Mucosa of gallbladder (tissue), 1 donor: ENCODE measurements at places on chromosomes 16 and 17.

DNA sequence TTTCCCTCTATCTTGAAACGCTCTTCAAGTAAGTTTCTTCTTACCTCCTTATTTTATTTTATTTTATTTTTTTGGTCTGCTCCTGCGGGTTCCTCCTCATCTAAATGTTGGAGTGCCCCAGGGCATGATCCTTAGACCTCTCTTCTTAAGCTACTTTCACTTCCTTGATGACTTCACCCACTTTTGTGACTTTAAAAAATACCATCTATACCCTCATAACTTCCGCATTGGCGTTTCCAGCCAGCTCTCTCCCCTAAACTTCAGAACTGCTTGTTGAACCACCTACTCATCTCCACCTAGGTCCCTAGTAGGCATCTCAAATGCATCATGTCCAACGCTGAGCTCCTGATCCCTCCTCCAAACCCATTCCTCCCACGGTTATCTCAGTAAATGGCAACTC lies 51.4 kb upstream of the NFAT5 start:
- no peak for DNase-seq

GRCh38 chr16:57614944-57615343 lies 13.5 kb upstream of the ADGRG1 start:
- no peak for DNase-seq

DNA sequence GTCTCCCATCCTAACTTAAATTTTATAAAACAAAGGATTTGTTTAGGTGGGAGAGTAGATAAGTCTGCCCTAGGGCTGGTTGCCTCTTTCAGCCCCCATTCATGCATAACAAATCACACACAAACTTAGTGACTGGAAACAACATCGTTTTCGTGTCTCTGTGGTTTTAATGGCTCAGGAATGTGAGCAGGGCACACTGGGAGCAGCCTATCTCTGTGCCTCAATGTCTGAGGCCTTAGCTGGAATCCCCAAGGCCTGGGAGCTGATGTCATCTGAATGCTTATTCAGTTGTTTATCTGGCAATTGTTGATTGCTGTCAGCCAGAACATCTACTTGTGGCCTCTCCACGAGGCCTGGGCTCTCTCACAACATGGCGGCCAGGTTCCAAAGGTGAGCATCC lies 101.9 kb upstream of the HSBP1 start:
- DNase-seq, result no peak

GRCh38 chr16:9372934-9373890 lies 281.8 kb downstream of the HAPSTR1 start:
- DNase-seq, result no peak

DNA sequence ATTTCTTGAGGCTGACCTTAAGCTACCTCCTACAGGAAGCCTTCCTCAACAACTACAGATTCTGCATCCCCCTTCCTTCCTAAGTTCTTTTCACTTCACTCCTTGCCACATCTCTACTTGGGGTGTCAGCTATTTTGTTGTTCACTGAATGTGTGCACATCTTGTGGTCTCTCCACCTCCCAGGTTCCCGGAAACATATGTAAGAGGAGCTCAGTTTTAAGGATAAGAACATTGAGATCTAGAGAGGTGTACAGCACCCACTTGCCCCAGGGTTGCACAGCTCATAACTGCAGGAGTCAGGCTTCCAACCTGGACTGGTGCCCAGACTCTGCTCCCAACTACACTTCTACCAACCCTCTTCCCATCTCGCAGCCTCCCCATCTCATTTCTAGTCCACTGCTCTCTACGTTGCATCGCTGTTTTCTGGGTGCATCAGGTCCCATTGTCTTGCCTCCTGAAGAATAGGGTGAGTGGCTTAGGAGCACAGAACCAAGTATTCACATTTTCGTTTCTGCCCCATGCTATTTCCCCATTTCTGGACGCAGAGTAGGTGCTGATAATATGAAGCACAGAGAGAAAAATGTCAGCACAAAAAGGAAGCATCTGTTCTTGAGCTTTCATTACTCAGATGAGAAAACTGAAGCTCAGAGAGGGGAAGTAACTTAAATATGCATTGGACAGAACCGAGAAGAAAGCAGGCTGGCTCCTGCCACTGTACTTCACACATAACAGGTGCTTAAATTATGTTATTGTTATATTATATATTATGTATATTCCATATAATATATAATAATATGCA lies 292.0 kb upstream of the CCL2 start:
- DNase-seq, result no peak

DNA sequence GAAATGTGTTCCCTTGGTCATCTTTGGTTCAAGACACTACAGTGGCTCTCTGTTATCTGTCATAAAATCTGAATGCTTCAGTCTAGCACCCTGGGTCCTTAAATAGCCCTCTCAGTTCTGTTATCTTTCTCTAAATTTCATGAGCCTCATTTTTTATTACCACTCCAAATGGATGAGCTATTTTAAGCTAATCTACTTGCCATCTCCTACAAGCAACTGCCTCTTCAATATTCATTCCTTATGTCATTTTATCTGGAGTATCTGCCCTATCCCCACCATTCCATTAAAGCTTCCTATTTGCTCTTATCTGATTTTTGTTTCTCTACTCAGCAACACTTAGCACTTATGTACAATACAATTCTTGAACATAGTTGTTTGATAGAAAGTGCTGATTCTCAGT lies 28.0 kb upstream of the EVI2A start:
- DNase-seq, result no peak

DNA sequence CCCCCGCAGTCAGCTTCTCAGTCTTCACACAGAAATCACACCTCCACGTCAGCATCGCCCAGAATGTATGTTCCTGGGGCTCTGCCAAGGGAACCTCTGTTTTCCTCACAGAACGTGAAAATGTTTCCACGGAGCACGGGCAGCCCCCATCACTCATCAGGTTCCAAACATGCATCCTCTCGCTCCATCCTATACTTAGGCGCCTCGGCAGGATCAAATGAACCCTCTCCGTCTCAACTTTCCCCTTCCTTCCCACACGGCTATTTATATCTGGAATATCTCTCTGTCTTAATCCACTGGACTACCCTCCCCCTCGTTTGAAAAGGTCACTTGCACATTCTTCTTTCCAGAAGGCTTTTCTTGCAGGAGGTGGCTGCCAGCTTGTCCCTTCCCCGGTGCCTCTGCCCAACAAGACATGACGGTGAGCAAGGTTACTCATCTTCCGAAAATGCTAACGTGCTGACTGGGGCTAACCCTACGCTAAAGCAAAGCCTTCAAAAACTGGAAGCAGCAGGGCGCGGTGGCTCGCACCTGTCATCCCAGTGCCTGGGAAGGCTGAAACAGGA lies 21.6 kb downstream of the NXN start:
- DNase-seq, result no peak

- no peak for DNase-seq
Observed at GRCh38 chr17:56641894-56642293, 48.4 kb downstream of the NOG start.

DNA sequence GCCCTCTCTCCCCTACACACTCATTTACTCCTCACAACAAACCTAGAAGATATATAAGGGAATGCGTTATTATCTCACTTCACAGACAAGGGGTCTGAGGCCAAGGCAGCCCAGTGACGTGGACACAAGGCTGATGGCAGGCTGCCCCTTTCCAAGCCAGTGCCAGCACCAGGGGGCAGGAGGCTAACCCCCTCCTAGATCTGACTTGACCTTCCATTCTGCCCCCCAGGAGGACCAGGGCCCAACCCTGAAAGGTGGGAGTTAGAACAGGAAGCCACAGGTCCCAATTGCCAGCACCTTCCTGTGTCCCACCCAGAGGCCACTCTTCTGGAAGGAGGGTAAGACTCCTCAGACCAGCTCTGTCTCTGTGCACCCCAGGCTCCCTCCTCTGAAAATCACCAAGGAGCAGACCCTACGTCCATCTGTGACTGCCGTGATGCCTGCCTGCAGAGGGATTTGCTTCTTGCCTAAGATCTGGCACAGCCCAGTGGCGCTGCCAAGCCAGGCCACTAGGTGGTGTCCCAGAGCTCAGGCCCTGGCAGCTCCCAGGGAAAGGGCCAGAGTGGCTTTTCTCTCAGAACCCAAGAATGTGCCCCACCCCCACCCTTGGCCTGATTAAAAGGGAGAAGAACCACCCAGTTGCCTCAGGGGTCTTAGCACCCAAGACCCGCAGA lies 42.4 kb upstream of the MRPS23 start:
- DNase-seq, result peak; percentile 91

DNA sequence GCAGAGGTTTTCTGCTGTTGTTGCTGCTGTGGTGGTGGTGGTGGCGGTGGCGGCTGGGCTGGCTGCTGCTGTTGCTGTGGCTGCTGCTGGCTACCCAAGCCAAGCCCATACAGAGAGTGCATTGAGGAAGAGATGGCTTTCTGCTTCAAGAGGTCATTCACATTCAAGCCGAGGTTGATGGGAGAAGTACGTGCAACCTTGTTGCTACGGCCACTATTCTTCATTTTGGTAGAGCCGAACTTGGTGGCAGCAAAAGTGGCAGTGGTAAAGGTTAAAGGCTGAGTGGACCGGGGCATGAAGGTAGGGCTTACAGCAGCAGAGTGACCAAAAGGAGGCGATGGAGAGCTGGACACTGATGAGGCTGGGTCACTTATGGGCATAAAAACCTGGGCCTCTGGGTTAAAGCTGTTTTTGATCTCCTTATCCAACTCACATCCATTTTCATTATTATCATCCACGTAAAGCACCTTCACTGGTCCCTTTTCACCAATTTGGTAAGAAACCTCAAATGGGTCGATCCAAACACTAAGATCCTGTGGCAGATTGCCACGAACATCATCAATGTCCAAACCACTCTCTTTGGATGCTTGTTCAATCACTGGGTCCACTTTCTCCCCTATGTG lies 2.8 kb downstream of the TOB1 start:
- DNase-seq, result peak; percentile 54

DNA sequence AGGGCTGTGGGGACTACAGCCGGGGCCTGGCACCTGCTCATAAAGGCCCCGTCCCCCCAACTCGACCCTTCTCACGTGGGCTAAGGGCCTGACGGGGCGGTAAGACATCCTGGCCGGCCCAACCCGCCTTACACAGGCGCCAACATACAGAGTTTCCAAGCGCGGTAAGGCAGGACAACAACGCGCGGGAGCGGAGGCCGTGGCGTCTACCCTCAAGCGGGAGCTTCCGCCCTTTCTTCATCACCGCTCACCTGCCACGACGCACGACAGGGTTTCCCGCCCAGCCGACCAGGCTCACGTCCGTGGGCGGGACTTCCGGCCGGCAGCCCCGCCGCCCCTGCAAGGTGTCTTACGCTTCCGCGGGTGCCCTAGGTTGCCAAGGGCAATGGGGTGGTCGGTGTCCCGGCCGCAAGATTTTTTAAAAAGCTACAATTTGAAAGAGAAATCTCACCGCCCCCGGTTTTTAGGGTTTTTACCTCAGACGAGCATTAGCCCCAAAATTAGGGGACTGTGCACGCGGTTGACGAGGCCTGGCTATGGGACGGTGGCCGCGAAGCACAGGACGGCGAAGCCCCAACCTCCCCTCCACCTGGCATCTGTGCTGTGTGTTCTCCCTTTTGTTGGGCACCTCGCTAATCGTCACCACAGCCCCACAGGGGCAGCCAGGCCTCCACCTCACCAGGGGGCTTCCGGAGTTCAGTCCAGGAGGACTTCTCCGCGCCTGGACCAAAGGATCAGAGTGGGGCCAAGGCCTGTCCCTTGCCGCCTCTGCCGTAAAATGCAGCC lies at the start of gene TERB1:
Gene TERB1 (minus strand): TSS at position 265 of the 786 bp plus-strand sequence. CDS start 4,786 bp downstream, outside the sequence.
- DNase-seq, result no peak

DNA sequence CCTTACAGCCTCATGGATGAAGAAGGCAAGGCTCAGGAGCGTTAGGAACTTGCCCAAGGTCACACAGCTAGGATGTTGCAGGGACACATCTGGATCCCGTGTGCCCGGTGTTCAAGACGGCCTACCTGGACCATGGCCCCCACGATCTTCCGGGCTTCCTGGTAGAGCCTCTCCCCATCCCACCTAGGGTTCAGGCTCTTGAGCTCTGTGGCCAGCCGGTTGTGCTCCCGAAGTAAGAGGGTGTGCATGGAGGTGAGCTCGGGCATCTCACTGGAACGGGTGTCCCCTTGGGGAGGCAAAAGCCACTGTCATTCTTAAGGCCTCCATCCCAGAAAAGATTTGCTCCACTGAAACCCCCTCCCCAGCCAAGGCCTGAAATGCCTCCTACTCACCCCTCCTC lies 5.3 kb downstream of the MPO start:
- DNase-seq, result no peak

GRCh38 chr16:81318711-81319110 lies 3.9 kb downstream of the GAN start:
- no peak for DNase-seq

DNA sequence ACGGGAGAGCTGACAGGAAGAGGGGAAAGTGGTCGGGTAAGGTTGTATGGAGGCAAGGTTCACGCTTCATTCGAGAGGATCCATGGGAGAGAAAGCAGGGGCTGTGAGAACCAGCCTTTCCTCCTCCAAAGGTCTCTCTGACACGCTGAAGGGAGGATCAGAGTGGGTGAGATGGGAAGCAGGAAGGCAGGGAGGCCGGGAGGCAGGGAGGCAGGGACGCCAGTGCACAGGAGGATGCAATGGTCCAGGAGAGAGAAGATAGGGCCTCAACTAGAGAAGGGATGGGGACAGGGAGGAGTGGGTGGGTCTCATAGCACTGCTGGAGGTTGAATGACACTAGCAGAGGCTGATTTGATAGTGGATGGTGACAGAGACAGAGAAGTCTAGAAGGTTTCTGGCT lies 54.1 kb downstream of the PIMREG start:
- no peak for DNase-seq

- DNase-seq, result no peak
Observed at GRCh38 chr17:72407931-72408330, 287.1 kb downstream of the SOX9 start.

- DNase-seq, result no peak
Observed at GRCh38 chr17:31609996-31610910, 218.8 kb downstream of the RAB11FIP4 start.

DNA sequence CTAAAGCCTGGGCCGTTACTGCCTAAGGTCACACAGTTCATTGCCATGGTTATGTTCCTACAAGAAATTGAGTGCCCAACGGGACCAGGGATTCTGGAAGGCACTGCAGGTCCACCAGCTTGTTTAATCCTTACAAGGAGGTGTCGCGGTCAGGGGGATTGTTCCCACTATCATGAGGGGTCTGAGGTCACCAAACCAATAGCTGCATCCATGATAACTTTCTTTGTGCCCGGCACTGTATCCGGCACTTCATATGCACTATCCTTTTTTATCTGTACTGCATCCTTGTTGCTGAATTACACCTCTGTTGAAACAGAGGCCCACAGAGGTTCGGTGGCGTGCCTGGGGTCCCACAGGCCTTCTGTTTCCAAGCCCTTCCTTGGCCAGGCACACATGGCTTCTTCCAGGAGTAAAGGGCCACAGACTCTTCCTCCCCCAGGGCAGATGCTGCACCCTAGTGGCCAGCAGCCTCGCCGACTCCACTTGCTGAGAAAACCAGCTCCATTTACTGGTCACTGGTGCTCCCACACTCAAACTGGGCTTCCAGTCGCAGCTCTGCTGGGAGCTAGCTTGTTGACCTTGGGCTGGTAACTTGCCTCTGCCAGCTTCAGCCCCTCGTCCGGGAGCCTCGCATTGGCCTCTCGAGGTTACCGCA lies 82.0 kb upstream of the PLCG2 start:
- DNase-seq, result peak; percentile 48
